BJ (cell line): ENCODE measurements at places on chromosomes 1 and 21.

DNA sequence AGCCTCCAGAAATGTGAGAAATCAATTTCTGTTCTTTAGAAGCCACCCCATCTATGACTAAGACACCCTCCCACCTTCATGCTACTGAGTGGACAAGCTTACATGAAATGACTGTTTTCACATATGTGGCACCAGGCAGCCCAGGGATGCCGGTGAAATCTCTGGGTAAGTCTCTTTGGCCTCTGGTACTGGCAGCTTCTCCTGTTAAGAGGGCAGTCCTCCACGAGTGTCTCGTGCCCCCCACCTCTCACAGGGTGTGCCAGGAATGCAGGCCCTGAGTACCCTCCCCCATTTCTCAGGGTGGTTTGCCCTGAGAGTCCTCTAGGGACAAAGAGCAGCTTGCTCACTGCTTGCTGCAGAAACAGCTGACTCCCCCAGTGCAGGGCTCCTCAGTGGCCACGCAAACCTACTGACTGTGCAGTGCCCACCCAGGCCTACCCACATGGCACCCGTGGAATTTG, 3.2 kb upstream of the PRXL2B start:
- no peak for DNase-seq

DNA sequence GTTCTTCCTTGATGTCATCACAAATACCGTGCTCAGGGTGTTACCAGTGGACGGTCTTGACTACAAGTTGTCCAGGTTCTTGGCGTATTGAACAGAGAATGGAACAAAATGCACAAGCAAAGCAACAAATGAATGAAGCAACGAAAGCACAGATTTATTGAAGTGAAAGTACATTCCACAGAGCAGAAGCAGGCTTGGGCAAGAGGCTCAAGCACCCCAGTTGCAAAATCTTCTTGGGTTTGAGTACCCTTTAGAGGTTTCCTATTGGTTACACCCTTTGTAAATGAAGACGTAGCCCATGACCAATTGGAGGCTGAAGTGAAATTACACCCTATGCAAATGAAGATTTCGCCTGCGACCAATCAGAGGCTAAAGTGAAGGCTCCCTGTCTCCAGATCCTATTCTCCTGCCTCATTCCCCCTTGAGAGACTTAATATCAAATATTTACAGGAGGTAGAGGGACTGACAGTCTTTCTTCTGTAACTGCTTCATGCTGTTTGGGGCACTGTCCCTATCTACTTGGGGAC, 38.3 kb downstream of the YY1AP1 start:
- DNase-seq, result no peak

DNA sequence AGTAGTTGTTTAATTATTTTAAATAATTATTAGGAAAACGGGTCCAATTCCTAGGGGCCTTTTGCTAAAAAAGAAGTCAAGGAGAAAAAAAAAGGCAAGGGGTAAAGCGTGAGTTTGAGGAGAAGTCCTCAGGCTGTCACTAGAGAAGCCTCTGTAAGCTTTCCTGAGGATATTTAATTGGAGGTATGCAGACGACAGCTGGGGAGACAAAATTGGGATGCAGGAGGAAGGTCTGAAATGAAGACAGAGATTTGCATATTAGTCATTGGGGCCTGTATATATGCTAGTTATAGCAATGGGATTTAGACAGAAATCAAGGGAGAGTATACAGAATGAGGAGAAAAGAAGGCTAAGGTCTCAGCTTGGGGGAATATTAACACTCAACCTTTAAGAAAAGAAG, 8.6 kb downstream of the ATP6V1G3 start:
- no peak for DNase-seq

DNA sequence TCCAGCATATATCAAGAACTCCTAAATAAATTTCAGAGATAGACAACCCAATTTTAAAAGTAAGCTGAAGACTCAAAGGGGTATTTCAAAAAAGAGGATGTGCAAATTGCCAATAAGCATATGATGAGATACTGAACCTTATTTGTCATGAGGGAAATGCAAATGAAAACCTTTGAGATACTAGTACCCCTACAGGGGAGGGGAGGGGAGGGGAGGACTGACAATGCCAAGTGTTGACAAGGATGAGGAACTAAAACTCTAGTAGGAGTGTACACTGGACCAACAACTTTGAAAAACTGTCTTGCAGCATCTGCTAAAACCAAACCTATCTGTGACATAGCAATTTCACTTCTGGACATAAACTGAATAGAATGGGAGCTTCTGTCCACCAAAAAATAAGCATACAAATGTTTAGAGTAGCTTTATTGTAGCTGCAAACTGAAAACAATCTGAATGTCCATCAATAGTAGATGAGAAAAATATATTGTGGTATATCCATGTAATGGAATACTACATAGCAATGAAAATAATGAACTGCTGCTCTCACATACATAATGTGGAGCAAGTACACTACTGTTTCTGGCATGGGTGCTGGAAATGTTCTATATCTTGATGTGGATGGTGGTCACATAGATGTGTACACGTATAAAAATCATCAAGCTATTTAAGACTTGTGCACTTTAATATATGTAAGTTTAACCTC, 57.2 kb downstream of the CDK18 start:
- no peak for DNase-seq

DNA sequence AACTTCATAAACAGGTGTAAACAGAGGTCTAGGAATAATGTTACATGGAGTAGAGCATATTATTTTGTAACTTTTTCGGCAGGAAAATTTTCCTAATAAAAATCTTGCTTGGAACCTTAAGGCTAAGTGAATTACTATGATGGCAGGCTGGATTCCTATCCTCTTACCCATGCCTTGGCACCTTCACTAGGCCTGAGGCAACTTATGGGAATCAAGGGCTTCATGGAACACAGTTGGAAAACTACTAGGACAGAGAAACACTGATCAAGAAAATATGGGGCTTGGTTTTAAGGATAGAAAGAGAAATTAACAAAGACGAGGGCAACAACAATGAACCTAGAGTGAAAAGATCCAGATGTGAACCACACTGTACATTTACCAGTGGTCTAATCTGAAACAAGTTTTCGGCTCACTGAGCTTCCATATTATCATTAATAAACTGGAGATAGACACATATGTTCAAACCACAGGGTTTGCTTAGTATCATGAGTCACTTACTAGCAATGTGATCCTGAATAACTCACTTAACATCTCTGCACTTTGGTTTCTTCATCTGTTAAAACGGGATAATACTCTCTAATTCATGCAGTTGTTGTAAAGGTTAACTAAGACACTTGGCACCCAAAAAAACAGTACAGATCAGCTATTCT, 68.5 kb downstream of the GPATCH2 start:
- DNase-seq, result peak; percentile 75

DNA sequence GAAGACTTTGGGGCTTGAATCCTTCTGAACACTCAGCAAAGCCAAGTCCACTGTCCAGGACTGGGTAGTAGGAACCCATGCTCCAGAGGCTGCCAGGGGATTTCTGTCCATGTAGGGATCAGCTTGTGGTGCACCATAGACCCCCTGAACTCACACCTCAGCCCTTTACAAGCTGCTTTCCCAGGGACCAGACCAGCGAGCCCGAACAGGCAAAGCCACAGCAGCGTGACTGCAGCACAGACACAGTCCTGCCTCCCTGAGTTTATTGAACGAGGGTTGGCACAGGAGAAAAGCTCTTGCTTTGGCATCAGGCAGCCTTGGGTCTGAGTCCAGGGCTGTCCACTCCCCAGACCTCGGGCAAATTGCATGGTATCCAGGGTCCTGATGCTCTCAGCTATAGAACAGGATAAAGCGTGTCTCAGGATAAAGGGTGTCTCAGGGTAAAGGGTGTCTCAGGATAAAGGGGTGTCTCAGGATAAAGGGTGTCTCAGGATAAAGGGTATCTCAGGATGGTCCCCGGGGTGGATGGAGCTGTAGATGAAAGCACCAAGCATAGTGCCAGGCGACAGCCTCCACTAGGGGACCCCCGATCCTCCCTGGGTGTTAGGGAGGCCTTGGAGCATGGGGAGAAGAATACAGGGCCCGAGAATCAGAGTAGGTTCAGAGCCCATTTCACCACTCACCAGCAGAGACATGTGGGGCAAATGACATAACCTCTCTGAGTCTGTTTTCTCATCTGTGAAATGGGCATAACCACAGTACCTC, 648.8 kb downstream of the NPHP4 start:
- DNase-seq, result no peak

GRCh38 chr1:108843390-108844137, 13.3 kb downstream of the AKNAD1 start:
- DNase-seq, result no peak

DNA sequence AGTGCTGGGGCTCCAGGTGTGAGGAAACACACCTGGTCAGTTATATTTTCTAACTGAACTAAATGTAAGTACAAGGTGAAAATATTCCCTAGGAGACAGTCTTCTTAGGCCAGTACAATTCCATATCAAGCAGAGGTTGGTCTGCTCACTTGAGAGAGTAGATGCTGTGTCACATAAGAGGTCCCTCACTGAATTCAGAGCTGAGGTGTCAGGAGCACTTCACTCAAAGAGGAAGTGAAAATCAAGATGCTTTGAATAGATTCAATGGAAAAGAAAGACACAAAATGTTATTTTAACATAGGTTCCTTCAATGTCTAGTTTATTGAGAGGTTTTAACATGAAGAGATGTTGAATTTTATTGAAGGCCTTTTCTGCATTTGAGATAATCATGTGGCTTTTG, 4.3 kb upstream of the FCRL3 start:
- no peak for DNase-seq

DNA sequence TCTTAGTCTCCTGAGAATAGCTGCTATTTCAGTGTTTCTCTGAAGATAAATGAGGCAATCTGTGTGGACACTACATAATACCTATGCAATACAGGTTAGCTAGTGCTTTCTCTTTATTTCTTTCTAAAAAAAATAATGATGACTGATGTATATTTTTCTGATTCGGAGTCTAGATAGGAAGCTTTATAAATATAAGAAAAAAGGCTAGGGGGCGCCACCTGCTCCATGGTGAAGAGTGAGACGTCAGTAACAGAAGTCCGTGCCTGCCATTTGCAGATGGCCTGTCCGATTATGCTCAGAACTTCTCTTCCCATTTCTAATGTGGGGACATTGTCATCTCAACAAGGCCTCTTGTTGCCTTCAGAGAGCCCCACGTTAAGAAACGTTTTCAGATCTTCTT, 26.4 kb downstream of the QSOX1 start:
- no peak for DNase-seq

GRCh38 chr1:53334781-53335180, 6.9 kb upstream of the LRP8 start:
- DNase-seq, result no peak

DNA sequence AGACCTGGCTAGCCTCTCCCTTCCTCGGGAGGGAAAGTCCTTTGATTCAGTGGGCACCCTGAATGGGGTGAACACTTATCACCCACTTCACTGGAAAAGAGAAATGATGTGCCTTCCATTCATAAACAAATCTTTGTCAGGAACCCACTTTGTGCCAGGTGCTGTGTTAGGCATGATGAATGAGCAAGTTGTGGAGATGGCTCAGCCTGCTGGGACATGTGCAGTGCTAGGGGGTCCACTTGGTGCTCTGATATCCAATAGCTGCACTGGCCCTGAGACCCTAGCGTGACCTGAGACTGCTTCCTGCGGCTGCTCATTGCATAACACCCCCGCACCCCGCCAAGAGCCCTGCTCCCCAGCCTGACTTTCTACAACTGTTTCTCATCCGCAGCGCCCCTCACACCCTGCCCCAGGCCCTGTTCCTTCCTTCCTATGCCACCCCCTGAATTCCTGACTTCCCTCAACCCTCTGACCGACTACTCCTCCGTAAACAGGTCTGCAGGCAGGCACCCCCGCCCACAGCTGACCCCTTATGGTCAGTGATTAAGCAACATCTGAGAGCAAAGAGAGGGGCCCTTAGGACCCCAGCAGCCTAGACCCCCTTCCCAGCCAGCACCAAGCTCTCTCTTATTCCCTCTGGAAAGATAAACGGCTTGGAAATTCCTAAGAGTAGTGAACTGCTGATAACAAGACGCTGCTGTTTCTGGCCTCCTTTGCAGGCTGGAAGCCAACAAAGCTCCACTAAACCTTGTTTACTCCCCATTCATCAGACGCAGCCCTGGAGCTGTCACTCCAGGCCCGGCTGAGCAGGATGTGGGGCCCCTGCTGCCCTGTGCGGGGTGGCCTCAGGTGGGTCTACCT, 12.9 kb downstream of the CSRP1 start:
- DNase-seq, result no peak

- DNase-seq, result no peak
Measured at GRCh38 chr1:29278124-29278523, 41.8 kb downstream of the PTPRU start.

DNA sequence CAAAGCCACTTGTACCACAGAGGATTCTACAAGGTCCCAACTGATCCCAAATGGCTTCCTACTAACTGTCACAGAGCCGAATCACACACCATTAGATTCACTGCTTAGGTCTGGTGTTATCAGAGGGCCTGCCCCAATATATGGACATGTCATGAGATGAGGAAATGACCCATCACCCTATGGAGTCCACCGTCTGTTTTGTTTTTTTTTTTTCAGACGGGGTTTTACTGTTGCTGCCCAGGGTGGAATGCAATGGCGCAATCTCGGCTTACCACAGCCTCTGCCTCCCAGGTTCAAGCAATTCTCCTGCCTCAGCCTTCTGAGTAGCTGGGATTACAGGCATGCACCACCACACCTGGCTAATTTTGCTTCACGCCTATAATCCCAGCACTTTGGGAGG, 83.8 kb upstream of the ETS2 start:
- no peak for DNase-seq

- peak; percentile 32 for DNase-seq
Measured at GRCh38 chr1:110647254-110647891, 27.4 kb downstream of the KCNA3 start.

DNA sequence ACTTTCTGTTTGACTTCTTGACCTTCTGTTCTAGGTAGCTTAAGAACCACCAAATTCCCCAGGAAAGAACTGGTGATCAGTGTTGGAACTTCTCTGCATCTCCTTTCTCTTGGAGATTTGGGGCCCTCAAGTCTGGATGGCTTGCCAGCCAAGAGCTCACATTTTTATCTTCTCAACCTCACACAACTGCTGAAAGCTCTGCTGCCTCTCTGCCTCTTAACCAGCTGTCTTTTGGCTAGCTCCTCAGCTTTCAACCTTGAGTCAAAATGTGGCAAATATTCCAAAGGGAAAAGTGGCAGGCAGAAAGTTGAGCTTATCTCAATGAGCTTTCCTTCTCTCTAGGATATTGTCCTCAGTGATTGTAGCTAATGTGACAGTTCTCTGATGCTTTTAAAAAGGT, 89.2 kb upstream of the CCDC190 start:
- DNase-seq, result no peak

DNA sequence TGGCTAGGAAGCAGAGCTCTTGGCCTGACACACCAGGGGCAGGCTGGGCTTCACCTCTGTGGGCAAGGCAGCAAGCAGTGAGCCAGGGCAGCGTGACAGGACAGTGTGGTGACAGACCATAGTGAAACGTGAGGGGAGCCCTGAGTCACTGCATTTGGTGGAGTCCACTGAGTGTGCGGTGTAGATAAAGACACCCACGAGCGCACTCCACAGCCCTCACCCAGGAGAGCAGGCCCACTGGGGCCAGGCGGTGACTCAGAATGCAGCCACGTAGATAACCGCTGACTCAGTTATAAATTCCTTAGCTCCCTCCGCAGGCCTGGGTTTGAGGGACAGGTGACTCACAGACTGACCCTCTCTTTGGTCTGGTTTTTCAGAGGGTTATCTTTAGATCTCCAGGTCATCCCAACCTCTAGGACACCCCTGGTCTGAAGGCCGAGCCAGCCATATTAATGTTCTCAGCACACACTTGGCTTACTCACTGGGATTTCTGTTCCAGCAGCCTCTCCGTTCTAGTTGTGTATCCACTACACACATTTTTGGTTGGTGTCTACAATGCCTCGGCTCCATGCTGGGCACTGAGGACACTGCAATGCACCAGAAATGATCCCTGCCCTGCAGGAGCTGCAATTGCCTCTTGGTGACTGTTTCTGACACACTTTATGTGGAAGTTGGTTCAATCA, 90.2 kb upstream of the TSPAN2 start:
- DNase-seq, result peak; percentile 92
